ENCODE measurements at places on chromosomes 13 and 19.

DNA sequence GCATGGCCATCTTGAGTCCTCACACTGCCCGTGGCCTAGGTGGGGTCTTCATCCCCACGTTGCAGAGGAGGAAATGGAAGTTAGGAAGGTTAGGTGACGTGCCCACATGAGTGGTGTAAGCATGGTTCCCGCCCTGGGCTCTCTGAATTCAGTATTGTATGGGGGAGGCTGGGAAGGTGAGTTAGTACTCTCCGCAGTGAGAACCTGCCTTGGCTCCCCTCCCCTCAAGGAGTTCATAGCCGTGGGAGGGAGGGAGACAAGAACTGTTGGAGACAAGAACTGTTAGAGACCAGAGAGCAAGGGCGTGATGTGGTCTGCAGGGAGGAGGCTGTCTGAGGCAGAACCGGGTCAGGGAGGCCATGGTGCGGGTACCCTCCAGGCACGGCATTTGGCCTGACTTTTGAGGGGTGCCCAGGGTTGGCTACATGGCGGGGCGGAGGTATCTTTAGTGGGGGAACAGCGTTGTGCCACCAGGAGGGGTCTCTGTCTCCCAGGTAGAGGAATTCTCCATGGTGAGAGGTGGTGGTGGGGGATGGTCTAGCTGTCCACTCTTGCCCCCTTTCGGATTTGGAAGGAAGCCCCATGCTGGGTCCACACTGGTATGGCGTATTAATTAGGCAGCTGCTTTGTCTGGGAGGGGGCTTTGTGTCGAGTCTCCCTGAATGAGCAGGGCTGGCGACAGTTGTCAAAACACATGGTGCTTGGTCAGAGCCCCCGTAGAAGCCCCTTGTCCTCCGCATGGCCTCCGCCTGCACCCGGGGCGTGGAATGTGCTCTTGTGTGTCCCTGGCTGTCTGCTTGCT lies 45.8 kb downstream of the CAPN12 start:
- no peak for DNase-seq

GRCh38 chr13:92143766-92144165 lies 745.3 kb downstream of the GPC5 start:
- no peak for DNase-seq

DNA sequence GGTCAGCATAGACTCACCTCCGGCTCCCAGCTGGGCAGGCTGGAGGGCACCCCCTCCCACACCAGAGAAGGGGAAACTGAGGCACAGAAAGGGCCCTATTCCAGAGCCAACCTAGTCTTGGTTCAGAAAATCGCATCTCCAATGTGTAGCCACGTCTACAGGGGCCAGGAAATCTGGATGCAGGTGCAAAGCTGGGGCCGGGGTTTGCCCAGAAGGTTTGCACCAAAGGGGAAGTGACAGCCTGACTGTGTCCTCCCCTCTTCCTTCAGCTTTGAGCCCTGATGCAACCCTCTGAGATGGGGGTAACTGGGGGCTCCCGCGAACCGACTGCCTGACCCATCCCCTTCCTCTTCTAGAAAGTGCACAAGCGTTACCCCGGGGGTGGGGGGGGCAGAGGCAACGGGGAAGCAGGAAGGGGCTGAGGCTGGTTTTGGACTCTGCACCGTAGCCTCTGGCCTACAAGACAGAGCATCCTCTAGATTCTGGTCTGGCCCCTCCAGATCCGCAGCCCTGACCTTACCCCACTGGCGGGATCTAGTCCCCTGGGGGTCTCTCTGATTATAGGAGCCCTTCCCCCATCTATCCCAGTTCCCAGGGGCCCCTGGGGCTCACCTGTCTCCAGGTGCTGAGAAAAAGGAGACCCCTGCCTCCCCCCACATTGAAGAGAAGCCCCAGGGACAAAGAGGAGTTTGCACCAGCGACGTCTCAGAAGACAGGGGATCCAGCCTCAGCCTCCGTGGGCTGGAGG lies 1.1 kb upstream of the ONECUT3 start:
- no peak for DNase-seq

DNA sequence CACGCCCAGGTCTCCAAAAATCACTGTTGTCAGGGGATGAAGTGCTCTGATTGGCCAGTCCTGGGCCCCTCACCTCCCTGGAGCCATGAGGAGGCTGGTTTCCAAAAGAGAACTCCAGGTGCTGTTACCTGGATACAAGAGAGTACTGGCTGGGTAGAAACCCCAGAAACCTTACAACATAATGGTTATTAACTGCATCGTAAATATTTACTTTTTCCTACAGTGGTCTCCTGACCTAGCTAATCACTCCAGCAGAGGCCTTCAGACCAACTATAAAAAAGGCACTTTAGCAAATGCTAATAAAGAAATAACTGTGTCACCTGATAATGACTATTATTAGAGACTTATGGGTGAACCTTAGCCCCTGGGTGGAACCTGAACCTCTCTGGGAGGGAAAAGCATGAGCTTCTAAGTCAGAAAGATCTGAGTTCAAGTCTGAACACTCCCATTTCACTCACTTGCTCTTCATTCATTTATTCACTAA lies 1.5 kb upstream of the IGSF23 start:
- DNase-seq = no peak

DNA sequence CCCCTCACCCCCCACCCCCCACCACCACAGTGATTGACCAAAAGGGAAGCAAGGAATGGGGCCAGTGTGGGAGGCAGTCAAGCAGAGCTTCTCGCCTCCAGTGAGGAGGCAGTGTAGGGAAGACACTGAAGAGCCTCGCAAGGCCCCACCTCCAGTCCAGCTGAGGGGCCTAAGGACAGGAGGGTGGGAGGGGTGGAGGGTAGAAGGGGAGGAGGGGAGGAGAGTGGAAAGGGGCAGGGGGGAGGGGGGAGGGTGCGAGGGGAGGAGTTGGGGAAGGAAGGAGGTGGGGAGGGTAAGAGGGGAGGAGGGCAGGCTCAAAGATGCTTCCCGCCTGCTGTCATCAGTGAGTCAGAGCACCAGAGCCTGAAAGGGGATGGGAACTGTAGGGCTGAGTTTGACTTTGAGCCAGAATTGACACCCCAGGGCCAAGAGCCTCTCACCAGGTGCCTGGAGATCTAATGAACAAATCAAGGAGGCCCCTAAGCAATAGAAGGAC lies 786.2 kb downstream of the UQCRFS1 start:
- DNase-seq = no peak

DNA sequence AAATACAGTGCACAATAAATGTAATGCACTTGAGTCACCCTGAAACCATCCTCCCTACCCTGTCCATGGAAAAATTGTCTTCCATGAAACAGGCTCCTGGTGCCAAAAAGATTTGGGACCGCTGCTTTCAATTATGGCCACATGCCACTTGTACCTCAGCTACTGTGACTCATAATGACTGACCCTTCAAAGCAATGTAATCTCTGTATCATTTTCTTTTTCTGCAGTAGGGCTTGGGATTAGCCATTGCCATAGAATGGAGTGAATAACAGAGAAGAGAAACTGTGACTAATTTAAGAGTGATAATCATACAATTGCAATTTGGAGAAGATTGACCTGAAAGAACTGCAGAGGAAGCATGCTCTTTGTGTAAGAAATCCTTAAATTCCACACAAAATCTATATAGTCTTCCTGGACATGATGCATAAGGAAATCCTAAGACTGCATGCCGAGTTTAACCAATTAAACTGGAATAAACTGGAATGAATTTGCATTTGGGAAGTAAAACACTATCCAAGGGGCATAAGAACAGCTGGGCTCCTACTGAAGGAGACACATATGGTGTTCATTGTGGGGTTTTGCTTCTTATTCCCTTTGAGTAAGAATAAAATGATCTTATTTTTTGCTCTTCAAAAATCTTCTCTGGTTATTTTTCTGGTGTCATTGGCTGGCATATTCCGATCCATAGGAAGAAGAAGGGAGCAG lies 59.5 kb upstream of the SLC7A1 start:
- DNase-seq = no peak

DNA sequence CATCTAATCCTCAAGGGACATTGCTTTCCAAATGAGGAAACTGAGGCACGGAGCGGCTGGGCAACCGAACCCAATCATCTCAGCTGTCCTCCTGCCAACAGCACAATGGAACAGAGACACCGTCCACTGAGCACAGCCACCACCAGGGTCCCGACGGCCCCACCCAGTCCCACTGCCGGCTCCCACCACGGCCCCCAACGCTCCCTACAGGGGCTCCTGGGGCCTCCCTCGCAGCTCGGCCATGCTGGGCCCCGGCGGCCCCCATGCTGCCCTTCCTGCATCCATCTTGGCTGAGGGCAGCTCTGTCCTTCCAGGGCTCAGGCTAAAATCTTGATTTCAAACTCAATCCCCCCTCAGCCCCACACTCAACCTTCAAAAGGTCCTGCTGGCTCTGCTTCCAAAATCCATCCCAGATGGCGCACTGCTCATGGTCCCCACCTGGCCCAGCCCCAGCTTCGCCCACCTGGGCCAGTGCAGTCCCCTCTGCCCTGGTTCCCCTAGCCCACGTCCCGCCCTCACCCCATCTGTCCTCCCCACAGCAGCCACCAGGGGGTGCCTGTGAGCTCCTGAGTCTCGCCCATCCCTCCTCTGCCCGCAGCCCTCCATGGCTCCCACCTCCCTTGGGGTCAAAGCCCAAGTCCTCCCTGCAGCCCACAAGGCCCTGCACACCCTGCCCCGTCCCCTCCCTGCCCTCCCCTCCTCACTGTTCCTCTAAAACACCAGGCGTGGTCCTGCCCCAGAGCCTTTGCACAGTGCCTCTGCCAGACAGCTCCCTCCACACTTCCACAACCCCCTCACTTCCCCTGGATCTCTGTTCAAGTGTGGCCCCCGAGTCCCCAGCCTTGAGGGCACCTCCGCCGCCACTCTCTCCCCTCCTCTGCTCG lies 7.9 kb downstream of the PIP5K1C start:
- DNase-seq = peak; percentile 37

- no peak for DNase-seq
Measured at GRCh38 chr19:58393725-58394033, 1.8 kb upstream of the RNF225 start.

GRCh38 chr19:5592531-5593342 lies 25.0 kb upstream of the TINCR start:
- DNase-seq = no peak

GRCh38 chr13:79870766-79871165 lies 389.8 kb downstream of the NDFIP2 start:
- DNase-seq = no peak

DNA sequence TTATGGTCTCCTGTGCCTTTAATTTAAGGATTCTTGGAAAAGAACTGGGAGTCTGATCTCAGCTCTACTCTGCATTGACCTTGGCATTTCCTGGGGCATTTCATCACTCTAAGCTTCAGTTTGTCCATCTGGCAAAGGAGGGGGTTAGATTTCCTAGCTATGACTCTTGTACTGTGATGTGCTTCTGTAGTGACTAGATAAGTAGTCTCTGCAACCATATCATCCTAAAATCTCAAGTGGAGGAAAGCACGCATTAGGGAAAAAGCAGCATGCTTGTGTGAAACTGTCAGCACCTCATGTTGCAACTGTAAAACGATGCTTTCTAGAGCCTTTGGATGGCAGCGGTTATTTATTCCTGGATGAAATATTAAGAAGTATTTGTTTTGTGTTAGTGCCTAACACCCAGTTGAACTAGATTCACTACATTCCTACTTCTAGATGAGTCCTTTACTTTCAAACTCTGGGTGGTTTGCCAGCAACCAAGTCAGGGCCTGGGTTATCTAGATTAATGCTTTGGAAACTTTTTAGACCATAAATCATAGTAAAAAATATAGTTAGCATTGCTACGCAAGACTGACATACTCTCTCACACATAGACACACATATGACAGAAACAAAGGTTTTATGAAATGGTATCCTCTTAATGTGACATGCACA lies 6.8 kb downstream of the WDFY2 start:
- DNase-seq = no peak

DNA sequence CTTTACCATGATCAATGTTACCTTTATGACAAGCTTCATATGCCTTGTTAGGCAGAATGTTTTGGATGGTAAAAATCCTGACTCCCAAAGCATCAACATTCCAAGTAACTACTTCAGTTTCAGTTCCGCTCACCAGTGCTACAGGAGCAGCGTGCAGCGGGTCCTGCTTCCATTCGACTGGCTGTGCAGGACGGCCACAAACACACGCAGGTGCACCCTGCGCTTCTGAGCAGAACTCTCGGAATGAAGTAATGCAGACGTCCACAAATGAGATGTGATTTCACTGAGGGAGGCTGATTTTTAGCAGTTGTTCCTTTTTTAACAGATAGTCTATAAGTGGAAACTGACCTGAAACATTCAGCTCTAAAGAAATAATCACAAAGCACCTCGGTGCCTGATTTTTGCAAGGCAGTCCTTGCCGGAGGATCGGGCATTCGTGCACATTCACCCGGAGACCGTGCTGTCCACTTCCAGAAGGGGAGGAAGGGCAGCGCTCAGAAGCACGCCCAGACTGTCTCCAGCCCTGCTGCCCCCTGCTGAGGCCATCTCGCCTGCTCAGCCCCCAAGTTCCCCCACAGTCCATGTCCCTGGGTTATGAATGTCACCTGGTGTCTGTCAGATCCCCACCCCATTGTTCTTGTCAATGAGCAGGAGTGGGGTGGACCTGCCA lies 85.8 kb downstream of the RAB20 start:
- no peak for DNase-seq

DNA sequence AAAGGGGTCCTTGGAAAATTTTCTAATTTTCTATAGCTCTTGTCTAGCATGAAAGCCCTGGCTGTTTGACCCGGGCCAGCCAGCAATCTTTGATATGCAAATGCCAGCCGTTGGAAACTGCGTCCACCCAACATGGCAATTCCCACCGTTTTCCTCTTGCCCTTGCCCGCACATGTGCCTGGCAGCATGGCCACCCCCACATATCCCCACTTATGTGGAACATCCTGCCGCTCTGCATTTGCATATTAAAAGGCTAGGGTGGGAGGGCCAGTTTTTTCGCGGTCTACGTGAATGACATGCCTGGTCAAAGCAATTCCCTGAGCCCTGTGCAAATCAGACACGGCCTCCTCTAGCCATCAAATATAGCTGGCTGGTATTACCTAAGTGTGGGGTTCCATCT lies 110.3 kb upstream of the TDRD3 start:
- no peak for DNase-seq

DNA sequence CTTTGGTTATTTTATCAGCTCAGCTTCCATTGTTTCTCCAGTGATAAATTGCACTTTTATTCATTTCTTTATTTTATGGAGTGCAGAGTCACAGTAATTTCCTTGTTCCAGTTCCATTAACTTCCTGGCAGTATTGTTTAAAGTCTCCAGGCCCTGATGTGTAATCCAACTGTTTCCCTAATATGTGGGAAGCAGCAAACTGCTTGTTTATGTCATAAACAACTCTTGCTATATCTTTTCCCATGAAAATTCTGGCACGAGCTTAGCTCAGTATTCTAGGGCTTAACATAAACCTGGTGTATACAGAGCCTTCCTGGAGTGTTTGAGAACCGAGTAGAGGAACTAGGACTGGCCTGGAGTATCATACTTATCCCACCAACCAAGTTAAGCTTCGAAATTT lies 83.5 kb upstream of the ARGLU1 start:
- no peak for DNase-seq

GRCh38 chr13:47896546-47896945 lies 104.5 kb downstream of the SUCLA2 start:
- DNase-seq = no peak

GRCh38 chr13:25490236-25490635 lies 118.5 kb downstream of the ATP8A2 start:
- no peak for DNase-seq

- DNase-seq = no peak
Measured at GRCh38 chr13:102814025-102814607, 15.2 kb downstream of the BIVM start.

GRCh38 chr19:11332822-11333221 lies 6.6 kb downstream of the RAB3D start:
- DNase-seq = no peak

All from naive thymus-derived CD4-positive, alpha-beta T cell (primary cell).